ENCODE measurements at places on chromosomes 2 and 18. TPM values are rescaled to one million over a fixed set of nuclear protein-coding genes. Genes with fewer than 3 reads are reported as not detected.
A peak's percentile ranks its signal among the peaks of the same experiment; 100 is the strongest.

GRCh38 chr2:118644190-118644589 is 203.3 kb downstream of the EN1 start:
- H3K4me3 ChIP-seq, result no peak overlapping the region
- peaks cover 3% of the 10 kb centered on the region for H3K27me3 ChIP-seq
- H3K4me1 ChIP-seq, result no peaks in the 10 kb centered on the region
- H3K36me3 ChIP-seq, result no peaks in the 10 kb centered on the region

DNA sequence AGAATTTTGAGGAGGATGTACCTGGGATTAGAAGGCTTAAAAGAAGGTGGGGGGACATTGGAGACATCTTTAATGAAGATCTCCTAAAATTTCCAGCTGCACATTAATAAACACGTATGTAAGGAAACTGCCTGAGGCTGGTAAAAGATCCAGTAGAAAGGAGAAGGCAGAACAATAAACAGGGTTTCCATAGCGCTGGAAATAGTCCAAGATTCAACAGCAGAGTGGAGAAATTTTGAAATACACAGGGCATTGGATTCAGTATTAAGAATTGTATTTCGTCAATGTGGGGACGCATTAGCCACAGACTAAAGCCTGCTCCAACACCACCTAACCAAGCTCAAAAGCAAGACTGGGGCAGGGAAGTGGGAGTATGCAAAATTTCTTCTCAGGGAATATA is 606.9 kb upstream of the NRXN1 start:
- no peak for DNase-seq
- H3K36me3 ChIP-seq, result no peaks in the 10 kb centered on the region
- H3K27me3 ChIP-seq, result no peaks in the 10 kb centered on the region
- H3K4me3 ChIP-seq, result no peak overlapping the region

GRCh38 chr2:209113026-209113425 is 310.8 kb upstream of the MAP2 start:
- no peaks in the 10 kb centered on the region for H3K4me1 ChIP-seq
- no peak overlapping the region for H3K4me3 ChIP-seq
- no peak for DNase-seq

The NXPH2 gene
- total RNA-seq, result not detected

DNA sequence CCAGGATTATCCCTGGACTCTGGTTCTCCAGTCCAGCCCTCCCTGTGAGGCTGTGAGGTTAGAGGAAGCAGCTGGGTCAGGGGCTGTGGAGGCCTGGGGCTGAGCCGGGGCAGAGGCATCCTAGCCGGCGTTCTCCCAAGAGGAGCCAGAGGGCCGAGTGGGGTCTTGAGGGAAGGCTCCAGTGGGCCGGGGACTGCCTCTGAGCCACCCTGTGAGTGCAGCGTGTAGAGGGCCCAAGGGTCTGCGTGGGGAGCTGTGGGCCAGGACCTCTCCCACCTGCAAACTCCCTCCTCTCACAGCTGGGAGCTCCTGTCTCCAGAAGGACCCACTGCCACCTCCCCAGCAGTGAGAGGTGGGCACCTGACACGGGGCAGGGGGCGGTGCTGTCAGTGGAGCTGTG is 41.0 kb downstream of the GLI2 start:
- H3K27me3 ChIP-seq, result no peaks in the 10 kb centered on the region
- H3K4me3 ChIP-seq, result no peak overlapping the region
- no peak overlapping the region for H3K27ac ChIP-seq
- no peaks in the 10 kb centered on the region for H3K36me3 ChIP-seq
- no peak for DNase-seq
- H3K4me1 ChIP-seq, result no peaks in the 10 kb centered on the region

DNA sequence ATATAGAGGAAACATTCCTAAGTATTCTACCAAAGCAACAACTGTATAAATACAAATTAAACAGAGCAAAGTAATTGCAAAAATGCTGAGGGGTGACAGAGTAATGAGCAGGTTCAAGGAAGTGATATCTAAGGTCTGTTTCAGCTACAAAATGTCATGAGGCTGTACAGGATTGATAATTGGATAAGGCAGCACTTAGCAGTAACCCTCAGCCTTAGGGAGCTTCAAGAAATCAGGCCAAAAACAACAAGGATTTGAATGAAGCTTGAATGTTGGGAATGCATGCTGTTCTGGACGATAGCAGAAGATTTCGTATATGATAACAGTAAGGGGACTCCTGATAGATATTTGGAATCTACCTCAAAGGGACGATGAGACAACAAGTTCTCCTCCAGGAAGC is 142.0 kb upstream of the MMADHC start:
- no peak for DNase-seq
- peaks cover 6% of the 10 kb centered on the region for H3K27me3 ChIP-seq
- no peak overlapping the region for H3K4me3 ChIP-seq
- H3K27ac ChIP-seq, result no peak overlapping the region
- no peaks in the 10 kb centered on the region for H3K4me1 ChIP-seq

DNA sequence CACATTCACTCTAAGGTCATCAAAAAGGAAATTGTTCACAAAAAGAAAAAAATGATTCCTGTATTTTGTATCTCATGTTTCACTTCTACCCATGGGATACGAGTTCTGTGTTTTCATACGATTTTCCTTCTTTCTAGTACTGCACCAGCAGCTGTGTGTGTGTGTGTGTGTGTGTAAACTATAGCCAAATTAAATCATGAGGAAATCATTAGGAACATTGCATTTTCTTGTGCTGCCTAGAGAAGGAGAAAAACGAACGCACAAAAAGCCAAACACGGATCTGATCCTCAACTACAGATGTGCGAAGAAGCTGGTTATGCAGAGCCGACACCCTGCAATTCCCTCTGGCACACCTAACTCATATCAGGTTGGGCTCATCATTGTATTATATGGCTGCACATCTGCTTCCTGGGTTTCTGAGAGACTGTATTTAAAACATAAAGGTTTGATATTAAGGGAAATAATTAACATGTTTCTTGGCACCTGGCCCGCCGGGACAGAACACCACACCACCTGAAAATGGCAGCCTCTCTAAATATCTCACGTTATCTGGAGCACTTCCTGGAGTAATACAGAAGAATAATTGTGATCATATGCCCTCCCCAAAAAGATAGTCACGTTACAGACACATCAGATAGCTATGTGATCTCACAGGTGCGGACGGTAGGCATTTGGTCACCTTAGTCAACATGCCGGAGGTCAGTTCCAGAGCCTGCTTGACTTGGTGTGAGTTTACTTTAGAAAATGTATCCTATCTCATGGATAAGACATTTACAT is 586.3 kb upstream of the SALL3 start:
- no peak overlapping the region for H3K4me3 ChIP-seq
- DNase-seq, result no peak
- peaks cover 3% of the 10 kb centered on the region for H3K27me3 ChIP-seq
- no peaks in the 10 kb centered on the region for H3K4me1 ChIP-seq

The EGR4 gene
- 0.12 TPM for total RNA-seq

DNA sequence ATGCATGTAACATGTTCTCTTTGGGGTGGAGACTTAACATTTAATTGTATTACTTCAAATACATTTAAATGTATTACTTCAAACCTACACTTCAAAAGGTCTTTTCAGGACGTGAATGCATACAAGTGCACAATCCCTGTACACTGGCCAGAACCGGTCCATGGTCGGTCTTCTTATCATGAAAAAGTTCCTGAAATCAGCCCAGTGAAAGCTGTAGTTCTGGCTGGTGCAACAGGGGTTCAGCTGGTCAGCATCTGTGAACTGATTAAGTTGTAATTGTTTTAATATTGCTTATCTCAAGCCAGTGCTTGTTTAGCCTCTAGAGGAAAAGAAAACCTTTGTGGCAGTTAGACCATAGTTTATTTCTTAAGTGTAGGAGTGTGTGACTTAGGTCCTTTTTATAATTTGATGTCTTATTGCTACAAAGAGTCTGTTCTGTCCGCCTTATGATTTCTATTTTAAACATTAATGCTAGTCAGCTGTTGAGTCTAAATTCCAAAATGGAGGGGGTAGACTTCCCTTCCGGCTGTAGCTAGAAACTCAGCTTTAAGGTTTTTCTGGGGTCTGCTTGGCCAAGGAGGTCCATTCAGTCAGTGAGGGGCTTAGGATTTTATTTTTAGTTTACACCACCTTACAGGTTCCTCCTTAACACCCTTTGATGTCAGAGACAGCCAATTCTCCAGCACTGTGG is 768 bp upstream of the CYBRD1 start:
- H3K4me3 ChIP-seq, result peak overlapping the region; percentile 79
- no peaks in the 10 kb centered on the region for H3K36me3 ChIP-seq
- no peak for DNase-seq
- H3K27me3 ChIP-seq, result peaks cover 39% of the 10 kb centered on the region

- peaks cover 46% of the 10 kb centered on the region for H3K4me1 ChIP-seq
- DNase-seq, result no peak
- no peaks in the 10 kb centered on the region for H3K27me3 ChIP-seq
- peak overlapping the region; percentile 86 for H3K4me3 ChIP-seq
These were observed 1.2 kb downstream of the REV1 start for GRCh38 chr2:99488539-99489062.

DNA sequence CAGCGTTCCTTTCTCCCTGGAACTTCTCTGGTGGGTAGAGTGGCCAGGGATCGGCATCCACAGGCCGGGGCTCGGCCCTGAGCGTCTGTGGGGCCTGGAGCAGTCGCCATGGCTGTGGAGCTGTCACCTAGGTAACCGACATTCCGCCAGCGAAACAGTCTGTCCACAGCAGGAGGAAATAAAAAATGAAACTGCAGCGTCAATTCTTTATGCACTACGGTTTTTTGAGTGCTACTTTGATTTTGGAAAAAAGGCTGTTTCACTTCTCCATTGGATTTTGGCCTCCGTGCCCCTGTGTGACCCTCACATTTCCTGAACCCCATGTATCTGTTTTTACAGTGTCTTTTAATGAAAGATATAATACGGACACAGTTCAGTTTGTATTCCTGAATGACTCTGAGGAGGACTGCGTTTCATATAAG is 163.4 kb downstream of the LDLRAD4 start:
- no peaks in the 10 kb centered on the region for H3K27me3 ChIP-seq
- H3K27ac ChIP-seq, result peak overlapping the region; percentile 94
- peak overlapping the region; percentile 71 for H3K4me3 ChIP-seq

- H3K27ac ChIP-seq, result no peak overlapping the region
- H3K36me3 ChIP-seq, result no peaks in the 10 kb centered on the region
- H3K27me3 ChIP-seq, result no peaks in the 10 kb centered on the region
These were observed 16.2 kb upstream of the BBS5 start for GRCh38 chr2:169462896-169463695.

The BUB1 gene
- 107 TPM for total RNA-seq

- H3K4me3 ChIP-seq, result no peak overlapping the region
- H3K36me3 ChIP-seq, result peaks cover 12% of the 10 kb centered on the region
- no peaks in the 10 kb centered on the region for H3K27me3 ChIP-seq
These were observed 35.6 kb downstream of the USP34 start for GRCh38 chr2:61435291-61435690.

DNA sequence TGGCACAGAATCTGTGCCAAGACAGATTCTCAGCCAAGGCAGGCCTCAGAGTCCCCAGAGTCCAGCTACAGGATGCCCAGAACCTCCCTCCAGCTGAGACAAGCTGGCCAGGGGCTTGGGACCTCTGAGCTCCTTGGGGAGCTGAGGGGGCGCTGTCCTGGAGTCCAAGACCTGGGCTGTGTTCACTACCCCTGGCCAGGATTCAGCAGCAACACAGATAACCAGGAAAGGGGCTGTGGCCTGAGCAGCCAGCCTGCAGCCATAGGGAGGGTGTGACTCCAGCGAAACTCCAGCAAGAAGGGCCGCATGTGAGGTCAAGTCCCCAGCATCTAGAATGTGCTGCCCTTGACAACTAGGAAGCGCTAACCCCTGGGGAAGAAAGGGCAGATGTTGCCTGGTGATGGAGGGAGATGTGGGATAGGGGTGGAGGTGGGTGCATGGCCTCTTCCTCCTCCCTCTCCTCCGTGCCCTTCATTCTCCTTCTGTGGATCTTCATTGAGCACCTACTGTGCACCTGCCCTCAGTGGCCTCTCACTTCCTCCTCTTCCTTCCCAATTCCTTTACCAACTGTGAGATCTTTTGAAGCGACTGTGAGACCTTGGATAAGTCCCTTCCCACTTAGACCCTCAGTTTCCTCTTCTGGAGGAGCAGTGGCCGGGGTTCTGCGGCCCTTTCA is 7.7 kb upstream of the ARID5A start:
- H3K4me3 ChIP-seq, result peak overlapping the region; percentile 78
- DNase-seq, result no peak
- H3K27me3 ChIP-seq, result no peaks in the 10 kb centered on the region
- no peaks in the 10 kb centered on the region for H3K36me3 ChIP-seq
- peaks cover 72% of the 10 kb centered on the region for H3K4me1 ChIP-seq
- H3K27ac ChIP-seq, result peak overlapping the region; percentile 99

The TLX2 gene
- 0.10 TPM for total RNA-seq

The GYPC gene
- total RNA-seq, result 150 TPM

- H3K36me3 ChIP-seq, result no peaks in the 10 kb centered on the region
- no peak for DNase-seq
- no peak overlapping the region for H3K4me3 ChIP-seq
- no peak overlapping the region for H3K27ac ChIP-seq
- H3K4me1 ChIP-seq, result peaks cover 40% of the 10 kb centered on the region
These were observed 192.2 kb downstream of the HDAC4 start for GRCh38 chr2:239208465-239209180.

- no peak overlapping the region for H3K4me3 ChIP-seq
- no peak for DNase-seq
- H3K4me1 ChIP-seq, result peaks cover 10% of the 10 kb centered on the region
- H3K27me3 ChIP-seq, result no peaks in the 10 kb centered on the region
These were observed 277.9 kb downstream of the NDUFA10 start for GRCh38 chr2:239747274-239747673.

- H3K27ac ChIP-seq, result no peak overlapping the region
- no peak overlapping the region for H3K4me3 ChIP-seq
- H3K4me1 ChIP-seq, result peaks cover 16% of the 10 kb centered on the region
- peaks cover 2% of the 10 kb centered on the region for H3K27me3 ChIP-seq
- DNase-seq, result peak; percentile 46
These were observed 130.5 kb downstream of the ZNF516 start for GRCh38 chr18:76364282-76365259.

GRCh38 chr2:23321751-23322150 is 63.2 kb upstream of the KLHL29 start:
- no peak overlapping the region for H3K4me3 ChIP-seq
- peaks cover 24% of the 10 kb centered on the region for H3K27me3 ChIP-seq
- H3K36me3 ChIP-seq, result no peaks in the 10 kb centered on the region
- DNase-seq, result no peak
- H3K4me1 ChIP-seq, result no peaks in the 10 kb centered on the region

DNA sequence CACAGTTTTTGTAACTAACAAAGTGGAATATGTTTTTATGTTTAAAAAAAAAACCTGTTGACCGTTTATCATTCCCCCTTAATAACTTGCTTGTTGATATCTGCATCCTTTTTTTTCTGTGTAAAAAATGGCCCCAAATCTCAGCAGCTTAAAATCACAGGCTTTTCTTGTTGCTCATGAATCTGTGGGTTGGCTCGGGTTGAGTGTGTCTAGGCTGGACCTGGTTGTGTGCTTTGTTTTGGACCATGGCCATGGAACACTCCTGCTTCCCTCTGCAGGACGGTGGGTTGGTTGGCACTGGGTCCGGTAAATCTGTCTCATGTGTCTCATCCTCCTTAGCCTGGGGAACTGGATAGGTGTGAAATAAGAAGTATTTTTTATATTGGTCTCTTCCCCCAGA is 139.0 kb upstream of the LINC00305 start:
- H3K27ac ChIP-seq, result no peak overlapping the region
- no peaks in the 10 kb centered on the region for H3K4me1 ChIP-seq
- no peaks in the 10 kb centered on the region for H3K27me3 ChIP-seq
- H3K4me3 ChIP-seq, result no peak overlapping the region
- H3K36me3 ChIP-seq, result no peaks in the 10 kb centered on the region
- DNase-seq, result no peak

GRCh38 chr2:190972846-190973245 is 41.1 kb downstream of the STAT1 start:
- H3K4me3 ChIP-seq, result no peak overlapping the region
- no peaks in the 10 kb centered on the region for H3K27me3 ChIP-seq
- H3K27ac ChIP-seq, result no peak overlapping the region
- peaks cover 30% of the 10 kb centered on the region for H3K4me1 ChIP-seq

Data from activated naive CD4-positive, alpha-beta T cell treated with anti-CD3 and anti-CD28 coated beads for 36 hours (primary cell).